Kidney epithelial cell (primary cell): ENCODE measurements at places on chromosomes 4 and X. TPM values are rescaled to one million over a fixed set of nuclear protein-coding genes. Genes with fewer than 3 reads are reported as not detected.

DNA sequence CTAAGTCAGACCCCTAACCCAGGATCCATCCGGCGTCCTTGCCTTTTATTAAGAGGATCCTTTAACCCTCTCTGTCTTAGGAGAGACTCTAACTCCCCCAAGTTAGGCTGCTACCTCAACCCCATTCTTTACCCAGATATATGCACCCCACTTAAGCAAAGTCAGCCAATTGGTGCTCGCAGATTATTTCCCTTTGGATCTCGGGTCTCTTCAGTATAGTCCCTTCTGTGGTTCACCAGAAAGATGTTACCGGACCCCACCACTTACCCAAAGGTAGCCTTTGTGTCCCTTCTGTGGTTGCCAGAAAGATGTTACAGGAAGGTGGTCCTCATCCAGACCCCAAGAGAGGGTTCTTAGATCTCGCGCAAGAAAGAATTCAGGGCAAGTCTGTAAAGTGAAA, 212.9 kb upstream of the GRID2 start:
- no peak for DNase-seq

DNA sequence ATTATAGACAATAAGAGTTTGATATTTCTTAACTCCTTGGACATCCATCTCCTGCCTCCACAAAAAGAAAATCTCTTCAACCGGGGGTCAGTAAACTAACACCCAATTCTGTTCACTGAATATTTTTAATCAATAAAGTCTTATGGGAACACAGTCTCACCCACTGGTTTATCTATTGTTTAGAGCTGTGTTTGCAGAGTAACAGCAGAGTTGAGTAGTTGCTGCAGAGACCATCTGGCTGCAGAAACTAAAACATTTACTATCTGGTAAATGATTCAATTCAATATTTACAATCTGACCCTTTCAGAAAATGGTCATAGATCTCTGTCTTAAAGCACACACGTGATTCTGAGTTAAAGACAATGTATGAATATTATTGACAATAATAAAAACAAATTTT, 94.0 kb downstream of the TMA16 start:
- no peak for DNase-seq

GRCh38 chrX:107135965-107136307, 17.3 kb upstream of the RBM41 start:
- no peak for DNase-seq

GRCh38 chrX:133440081-133440796, 24.9 kb upstream of the GPC4 start:
- no peak for DNase-seq

GRCh38 chr4:1191621-1192020, 19.2 kb upstream of the SPON2 start:
- no peak for DNase-seq

DNA sequence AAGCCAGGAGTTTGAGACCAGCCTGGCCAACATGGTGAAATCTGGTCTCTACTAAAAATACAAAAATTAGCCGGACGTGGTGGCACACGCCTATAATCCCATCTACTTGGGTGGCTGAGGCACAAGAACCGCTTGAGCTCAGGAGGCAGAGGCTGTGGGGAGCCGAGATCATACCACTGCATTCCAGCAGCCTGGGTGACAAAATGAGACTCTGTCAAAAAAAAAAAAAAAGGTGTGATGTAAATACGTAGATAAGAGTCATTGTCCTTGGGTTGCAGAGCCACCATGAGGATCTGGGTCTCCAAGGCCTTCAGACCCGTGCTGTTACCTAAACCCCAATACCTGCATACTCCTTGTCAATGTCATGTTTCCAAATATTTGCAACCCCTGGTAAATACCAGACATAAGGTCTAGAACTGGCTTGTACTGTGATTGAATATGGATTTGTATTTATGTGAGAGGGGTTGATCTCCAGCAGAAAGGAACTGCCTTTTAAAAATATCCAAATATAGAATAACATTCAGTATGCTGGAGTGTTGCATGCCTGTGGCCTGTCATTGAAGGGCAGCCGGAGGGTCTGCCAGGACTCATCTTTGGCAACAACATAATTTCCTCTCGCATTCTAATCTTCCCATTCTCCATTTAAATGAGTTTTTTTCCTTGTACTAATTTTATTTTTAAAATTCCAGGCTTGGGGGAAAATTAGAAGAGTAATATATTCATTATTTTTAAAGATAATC, 40.4 kb downstream of the ATXN3L start:
- no peak for DNase-seq

- no peak for DNase-seq
Measured at GRCh38 chr4:118139241-118139640, 105.0 kb downstream of the NDST3 start.

Gene ARMCX2
- 33.5 and 37.5 TPM in 2 replicates for total RNA-seq
